ENCODE measurements at places on chromosomes 12 and 14.

- no peak for DNase-seq
Observed at GRCh38 chr12:109716512-109717389, 3.1 kb downstream of the FAM222A start.

DNA sequence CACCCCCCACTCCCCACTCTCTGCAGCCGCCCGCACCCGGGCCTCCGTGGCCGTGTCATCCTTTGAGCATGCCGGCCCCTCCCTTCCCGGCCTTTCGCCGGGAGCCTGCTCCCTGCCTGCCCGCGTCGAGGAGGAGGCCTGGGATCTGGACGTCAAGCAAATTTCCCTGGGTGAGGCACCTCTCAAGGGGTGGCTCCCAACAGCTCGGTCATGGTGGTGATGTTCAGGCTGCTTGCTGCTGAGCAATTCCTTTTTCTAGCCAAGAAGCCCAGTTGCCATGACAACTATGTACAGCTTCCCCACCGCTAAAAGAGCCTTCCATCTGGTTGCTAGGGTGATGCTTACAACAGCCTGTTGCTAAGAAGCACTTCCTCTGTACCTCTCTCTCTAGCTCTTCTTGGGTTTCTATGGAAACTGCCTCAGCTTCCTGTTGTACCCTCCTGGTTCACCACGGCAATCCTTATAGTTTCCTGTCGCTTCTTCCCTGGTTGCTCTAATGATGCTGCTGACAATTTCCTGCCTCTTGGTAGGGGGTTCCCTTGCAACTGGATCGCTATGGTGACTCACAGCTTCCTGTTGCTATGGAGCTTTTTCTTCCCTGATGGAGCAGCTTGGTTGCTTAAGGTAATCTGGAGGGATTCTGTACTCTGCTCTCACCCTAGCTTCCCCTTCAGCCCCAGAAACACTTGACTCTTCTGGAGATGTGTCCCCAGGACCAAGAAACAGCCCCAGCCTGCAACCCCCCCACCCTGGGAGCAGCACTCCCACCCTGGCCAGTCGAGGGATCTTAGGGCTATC is 11.0 kb downstream of the ZNF219 start:
- no peak for DNase-seq

GRCh38 chr14:91834571-91834970 is 32.8 kb downstream of the TC2N start:
- no peak for DNase-seq

DNA sequence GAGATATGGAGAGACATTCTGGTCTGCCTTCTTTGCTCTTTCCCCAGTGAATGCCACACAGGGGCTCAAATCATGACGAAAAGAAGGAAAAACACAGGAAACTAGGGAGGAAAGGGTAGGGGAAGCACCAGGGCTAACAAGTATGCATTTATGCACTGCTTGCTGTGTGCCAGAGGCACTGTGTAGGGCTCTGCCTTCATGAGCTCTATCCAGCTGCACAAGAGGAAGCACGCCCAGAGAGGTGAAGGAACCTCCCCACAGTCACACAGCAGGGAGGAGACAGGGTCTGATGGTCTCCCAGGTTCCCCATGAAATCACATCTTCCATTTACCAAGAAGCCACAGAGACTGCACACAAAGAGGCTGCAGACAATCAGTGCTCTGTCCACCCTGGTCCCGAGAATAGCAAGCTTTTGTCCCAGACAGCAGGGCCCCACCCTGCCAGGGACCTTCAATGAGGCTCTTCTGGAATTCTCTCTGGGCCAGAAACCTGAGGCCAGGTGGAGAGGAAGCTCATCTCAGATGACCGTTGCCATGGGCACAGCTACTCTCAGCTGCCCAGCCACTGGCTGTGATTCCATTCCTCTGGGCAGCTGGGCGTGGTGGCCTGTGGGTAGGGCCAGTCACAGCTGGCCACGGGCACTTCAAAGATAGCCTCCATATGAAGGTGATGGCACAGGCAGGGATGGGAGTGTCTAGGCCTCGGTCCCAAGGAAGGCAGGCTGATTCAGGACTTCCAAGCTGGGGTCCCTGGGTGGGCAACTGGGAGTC is 7.3 kb upstream of the TRPV4 start:
- no peak for DNase-seq

- peak; percentile 77 for DNase-seq
Observed at GRCh38 chr14:92613008-92613658, 99.6 kb downstream of the RIN3 start.

GRCh38 chr12:113845900-113846674 is 120.0 kb downstream of the RBM19 start:
- no peak for DNase-seq

GRCh38 chr12:111636209-111636945 is 37.3 kb upstream of the ATXN2 start:
- DNase-seq = no peak

DNA sequence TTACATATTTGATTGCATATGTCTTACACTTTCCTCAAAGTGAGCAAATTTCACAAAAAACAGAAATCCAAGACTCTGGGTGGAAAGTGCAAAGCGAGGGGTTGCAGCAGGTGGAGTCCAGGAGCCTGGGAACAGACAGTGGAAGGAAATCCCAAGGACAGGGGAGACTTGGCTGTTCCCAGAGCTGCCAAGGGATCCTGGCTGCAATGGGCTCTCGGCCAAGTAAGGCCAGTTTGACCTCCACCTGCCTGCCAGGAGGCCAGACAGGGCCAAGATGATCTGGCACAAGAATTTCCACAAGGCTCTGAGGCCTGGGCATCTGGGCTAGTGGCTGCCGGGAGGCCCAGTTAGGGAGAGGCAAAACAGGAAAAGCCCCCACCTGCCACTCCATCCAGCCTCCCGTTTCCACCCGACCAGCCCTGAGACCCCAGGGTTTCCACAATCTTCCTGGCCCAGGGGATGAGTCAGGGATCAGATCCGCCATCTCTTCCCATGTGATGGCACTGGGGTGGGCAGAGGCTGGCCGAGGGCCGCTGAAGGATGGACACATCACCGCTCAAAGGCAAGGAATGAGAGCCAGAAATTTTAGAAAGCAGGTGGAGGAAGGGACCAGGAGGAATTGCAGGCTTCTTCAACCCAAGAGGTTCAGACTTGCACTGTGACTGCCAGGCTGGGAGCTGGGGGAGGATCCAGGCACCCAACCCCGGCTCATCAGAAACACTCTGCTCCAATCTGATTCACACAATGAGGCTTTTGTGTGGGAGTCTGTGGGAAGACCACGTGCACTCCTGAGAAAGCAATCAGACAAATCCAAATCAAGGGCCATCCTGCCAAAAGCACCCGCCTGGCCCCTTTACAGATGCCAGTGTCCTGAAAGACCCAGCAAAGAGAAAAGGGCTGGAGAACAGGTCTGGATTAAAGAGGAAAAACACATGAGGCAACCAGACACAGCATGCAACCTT is 16.3 kb downstream of the SCARB1 start:
- no peak for DNase-seq

DNA sequence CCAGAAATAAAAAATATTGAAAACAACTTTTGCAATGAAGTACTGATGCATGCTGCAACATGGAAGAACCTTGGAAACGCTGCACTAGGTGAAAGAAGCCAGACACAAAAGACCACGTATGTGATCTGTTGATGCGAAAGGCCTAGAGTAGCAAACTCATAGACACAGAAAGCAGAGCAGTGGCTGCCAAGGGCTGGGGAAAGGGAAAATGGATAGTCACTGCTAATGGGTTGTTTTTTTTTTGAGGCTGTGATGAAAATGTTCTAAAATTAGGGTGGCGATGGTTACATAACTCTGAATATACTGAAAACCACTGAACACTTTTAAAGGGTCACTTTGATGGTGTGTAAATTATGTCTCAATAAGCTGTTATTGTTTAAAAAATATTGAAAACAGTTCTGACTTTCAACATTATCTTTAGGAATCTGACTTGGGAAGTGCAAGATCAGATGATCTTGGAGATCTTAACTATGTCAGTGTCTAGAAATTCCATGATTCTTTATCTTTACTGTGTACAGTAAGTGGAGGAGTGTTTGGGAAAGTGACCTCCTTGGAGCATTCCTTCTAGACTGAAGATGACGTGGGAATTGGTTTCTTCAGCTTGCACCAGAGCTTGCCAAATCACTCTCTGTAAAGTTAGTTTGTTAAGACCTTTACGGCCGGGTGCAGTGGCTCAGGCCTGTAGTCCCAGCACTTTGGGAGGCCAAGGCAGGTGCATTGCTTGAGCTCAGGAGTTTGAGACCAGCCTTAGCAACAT is 12.4 kb downstream of the MLXIP start:
- DNase-seq = no peak

DNA sequence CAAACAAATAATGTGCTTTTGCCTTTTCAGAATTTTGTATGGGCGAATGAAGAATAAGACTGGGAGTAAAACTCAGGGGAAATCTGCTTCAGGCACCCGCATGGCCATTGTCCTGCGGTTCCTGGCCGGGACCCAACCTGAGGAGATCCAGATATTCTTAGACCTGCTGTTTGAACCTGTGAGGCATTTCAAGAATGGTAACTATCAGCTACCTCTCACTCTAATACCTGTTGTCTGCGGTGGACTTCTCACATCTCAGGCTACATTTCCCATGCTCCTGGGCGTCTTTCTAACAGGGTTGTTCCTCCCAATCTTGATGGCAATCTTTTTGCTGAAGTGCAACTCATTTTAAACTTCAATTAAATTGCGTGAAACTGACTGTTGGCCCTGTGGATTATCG is 47.1 kb downstream of the UTP20 start:
- no peak for DNase-seq

GRCh38 chr12:6328945-6329702 is 12.8 kb downstream of the TNFRSF1A start:
- no peak for DNase-seq

All from stimulated activated CD4-positive, alpha-beta T cell treated with anti-CD3 and anti-CD28 coated beads, Interleukin-4, amount 100 ng/mL, for 1 hour (primary cell).